Camera-type eye (tissue), 1 donor: ENCODE measurements at places on chromosomes 2 and 18. TPM values are rescaled to one million over a fixed set of nuclear protein-coding genes. Genes with fewer than 3 reads are reported as not detected.

The SERPINB13 gene
- 0.33 TPM for total RNA-seq

The MARS2 gene
- total RNA-seq = 7.2 TPM

The CDK15 gene
- total RNA-seq = 1.7 TPM

The WIPF1 gene
- total RNA-seq = 32.8 TPM

The FOXI3 gene
- 7.1 TPM for total RNA-seq

The GKN2 gene
- total RNA-seq = not detected

The NEU2 gene
- total RNA-seq = not detected

The SGPP2 gene
- 2.0 TPM for total RNA-seq

The TMEM17 gene
- total RNA-seq = 6.0 TPM

The ACKR3 gene
- total RNA-seq = 26.8 TPM

The ADAM17 gene
- 49.6 TPM for total RNA-seq

The ZNF385B gene
- total RNA-seq = 30.8 TPM

The REL gene
- 24.2 TPM for total RNA-seq

The VWC2L gene
- 11.5 TPM for total RNA-seq

The MYOM1 gene
- total RNA-seq = 40.7 TPM

The NYAP2 gene
- 8.2 TPM for total RNA-seq

The IGFBP2 gene
- total RNA-seq = 169 TPM
